ENCODE measurements at places on chromosomes 16 and 17. TPM values are rescaled to one million over a fixed set of nuclear protein-coding genes. Genes with fewer than 3 reads are reported as not detected.

Gene CES5A
- total RNA-seq, result not detected

Gene EEF2KMT
- total RNA-seq, result 29.9 TPM

Gene CDYL2
- total RNA-seq, result 0.33 TPM

Gene CACNG5
- total RNA-seq, result 0.21 TPM

Gene PIK3R5
- total RNA-seq, result not detected

Gene ITGAD
- not detected for total RNA-seq

Gene NHLRC4
- total RNA-seq, result 0.21 TPM

Gene GPR142
- not detected for total RNA-seq

Gene TNFRSF13B
- not detected for total RNA-seq

Gene PRRT2
- total RNA-seq, result 0.40 TPM

Gene SRCIN1
- total RNA-seq, result 2.8 TPM
